ENCODE measurements at places on chromosomes 2 and 18.

- no peak for DNase-seq
Observed at GRCh38 chr2:23456881-23457760, 72.1 kb downstream of the KLHL29 start.

DNA sequence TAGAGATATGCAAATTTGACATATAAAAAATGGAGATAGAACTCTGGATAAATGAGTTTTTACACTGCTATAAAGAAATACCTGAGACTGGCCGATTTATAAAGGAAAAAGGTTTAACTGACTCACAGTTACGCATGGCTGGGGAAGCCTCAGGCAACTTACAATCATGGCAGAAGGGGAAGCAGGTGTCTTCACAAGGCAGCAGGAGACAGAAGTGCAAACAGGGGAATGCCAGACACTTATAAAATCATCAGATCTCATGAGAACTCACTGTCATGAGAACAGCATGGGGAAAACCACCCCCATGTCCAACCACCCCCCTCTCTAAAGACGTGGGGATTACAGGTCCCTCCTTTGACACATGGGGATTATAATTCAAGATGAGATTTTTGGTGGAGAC, 1540.2 kb upstream of the SLC39A10 start:
- no peak for DNase-seq

DNA sequence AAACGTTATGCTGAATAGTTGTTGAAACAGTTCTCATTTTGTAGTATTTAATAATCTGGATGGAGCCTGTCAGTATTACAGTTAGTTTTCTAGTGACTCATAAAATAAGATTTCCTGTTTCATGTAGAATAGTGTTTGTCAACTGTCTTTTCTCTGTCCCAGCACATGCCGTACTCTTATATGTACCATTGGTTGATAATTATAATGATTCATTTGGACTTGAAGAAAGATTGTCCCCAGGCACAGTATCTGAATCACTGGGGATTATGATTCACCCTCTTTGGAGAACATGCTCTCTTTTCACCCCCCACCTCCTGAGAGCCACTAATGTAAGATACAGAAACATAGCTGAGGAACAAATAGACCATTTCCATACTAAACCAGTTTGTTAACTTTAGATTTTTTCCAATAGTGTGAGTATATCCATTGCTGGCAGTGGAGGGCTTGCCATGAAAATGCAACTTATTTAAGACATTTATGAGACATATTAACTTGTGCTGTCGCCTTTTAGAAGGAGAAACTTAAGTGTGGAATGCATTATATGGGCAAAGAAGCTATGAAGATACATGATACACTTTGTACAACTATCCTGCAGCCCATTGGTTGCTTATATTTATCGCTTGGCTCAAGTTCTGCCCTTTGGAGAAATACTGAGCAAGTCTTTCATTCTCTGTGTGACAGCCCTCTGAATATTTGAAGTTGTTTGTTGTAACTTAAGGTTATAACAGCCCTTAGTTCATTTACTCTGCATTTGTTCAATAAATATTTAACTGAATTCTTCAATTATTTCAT, 12.4 kb downstream of the COPS8 start:
- DNase-seq, result no peak

DNA sequence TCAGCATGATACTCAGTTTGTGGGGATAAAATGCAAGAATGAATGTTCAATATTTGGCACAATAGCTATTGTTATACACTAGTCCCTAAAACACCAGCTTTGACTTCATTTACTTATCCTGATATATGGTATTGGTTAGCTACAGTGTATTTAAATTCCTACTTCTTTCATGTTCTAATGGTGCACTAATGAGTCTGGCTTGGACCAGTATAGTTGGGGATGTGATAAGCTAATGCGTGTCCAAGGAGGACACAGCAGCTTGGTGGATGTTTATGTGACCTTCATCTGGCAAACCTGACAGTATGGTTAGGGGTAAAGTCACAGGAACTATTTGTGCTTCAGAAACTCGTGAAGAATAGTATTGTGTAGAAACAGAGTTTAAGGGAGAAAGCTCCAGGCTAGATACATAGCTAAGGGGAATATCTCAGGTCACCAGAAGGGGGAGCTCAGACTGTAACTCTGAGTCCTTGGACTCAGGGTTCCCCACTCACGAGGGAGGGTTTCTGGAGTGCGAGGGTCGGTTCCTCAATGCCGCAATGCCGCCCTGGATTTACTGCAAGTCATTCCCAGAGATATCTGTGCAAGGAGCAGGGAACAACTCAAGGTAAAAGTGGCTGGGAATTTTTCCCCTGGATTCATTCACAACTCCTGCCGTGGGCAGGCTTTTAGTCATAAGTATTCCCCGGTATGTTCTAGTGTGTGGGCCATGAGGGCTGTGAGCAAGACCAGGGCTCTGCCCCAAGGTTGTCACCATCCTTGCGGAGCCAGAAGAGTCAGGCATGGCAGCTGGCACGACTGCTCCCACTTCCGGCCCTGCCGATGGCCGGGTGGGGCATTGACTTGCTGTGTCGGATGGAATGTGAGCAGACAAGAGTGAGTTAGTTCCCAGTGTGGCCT, 14.5 kb downstream of the IL1R2 start:
- no peak for DNase-seq

- no peak for DNase-seq
Observed at GRCh38 chr2:81061016-81061415, 756.5 kb upstream of the LRRTM1 start.

- DNase-seq, result no peak
Observed at GRCh38 chr2:134119117-134119712, 134.7 kb upstream of the MGAT5 start.

DNA sequence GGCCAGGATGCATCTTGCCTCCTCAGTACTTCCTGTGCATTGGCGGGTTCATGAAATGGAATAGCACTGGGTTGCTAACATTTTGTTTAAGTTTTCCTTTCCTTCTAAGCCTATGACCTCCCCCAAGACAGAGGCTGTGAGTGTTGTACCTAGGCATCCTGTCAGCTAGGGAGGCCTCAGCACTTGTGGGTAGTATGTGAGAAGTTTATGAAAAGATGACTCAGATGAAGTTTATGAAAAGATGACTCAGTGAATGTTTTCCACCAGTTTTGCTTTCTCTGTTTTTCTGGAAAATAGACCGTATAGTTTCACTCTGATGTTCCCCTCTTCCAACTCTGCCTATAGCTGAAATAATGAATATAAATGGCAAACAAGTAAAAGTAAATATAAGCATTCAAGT, 412.9 kb downstream of the TMEM182 start:
- DNase-seq, result no peak

DNA sequence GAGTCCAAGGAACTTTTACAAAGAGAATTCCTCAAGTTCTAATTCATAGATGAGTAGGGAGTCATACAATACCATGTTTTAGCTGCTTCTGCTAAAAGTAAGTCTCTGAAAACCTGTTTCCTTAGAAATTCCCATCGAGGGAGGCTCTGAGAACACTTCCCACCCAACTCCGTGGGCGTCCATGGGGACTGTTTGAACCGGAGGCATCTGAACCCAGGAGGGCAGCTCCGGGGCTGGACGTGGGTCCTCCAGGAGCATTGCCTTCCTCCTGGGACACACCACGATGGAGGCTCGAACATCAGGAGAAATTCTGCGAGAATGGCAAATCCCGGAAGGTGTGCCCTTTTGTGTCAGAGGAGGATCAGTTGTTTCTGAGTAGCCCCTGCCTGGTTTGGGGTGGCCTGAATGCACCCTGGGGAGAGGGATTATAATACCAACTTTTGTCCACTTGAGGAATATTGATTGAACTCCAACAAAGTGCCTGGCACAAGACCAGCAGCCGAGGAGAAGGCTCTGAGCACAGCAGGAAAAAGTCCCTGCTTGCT, 327.5 kb upstream of the SALL3 start:
- no peak for DNase-seq

DNA sequence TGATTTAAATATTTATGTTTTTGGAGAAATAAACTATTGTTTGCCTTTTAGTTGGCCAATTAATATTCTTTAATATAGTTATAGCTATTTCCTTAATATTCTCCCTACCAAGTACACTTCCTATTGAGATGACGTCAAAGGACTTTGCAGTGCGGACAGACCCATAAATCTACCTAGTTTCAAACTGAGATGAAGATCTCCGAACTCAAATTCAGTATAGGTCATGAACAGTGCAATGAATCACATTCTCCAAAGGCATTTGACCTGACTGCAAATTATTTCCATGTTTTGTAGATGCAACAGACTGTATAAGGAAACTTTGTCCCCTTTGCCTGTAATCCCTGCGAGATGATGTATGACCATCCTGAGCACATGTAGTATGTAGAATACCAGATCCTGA, 342.6 kb upstream of the FIGN start:
- no peak for DNase-seq

DNA sequence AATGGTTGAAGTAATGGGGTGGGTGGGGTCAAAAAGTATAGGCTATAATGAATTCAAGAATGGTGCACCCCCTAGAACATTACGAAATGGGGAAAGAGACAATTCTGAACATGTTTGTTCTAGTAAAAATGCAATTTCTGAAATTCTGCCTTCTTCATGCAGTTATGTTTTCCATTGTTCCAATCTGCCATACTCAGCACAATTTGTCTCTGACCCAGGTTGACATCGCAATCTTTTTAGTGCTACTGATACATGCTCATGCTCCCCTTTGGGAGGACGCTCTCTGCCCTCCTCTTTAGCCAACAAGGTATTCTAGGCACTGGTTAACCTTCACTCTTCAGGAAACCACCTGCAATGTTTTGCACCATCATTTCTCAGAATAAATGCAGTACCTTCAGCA, 1303.9 kb upstream of the PIK3C3 start:
- DNase-seq, result no peak

GRCh38 chr2:150357770-150358467, 129.5 kb downstream of the RND3 start:
- DNase-seq, result no peak

GRCh38 chr2:102053096-102053495, 61.3 kb downstream of the IL1R2 start:
- DNase-seq, result no peak

- no peak for DNase-seq
Observed at GRCh38 chr2:36246320-36246990, 109.1 kb upstream of the CRIM1 start.

DNA sequence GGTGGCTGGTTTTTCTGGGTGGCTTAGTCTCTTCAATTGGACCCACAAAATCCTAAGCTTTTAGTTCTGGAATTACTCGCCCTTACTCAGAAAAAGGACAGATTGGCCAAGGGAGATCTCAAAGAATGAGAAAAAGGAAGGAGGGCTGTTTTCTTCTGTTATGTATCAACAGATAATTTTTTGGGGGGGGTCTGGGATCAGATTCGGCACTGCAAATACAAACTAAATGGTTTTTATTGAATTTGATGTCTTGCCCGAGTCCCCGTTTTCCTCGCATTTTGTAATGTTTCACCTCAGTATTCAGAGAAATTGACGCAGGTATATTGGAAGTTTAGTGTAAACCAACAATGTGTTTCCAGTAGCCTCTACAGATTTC, 762 bp downstream of the YIPF4 start:
- DNase-seq, result no peak

- DNase-seq, result no peak
Observed at GRCh38 chr2:23566241-23567142, 181.5 kb downstream of the KLHL29 start.

DNA sequence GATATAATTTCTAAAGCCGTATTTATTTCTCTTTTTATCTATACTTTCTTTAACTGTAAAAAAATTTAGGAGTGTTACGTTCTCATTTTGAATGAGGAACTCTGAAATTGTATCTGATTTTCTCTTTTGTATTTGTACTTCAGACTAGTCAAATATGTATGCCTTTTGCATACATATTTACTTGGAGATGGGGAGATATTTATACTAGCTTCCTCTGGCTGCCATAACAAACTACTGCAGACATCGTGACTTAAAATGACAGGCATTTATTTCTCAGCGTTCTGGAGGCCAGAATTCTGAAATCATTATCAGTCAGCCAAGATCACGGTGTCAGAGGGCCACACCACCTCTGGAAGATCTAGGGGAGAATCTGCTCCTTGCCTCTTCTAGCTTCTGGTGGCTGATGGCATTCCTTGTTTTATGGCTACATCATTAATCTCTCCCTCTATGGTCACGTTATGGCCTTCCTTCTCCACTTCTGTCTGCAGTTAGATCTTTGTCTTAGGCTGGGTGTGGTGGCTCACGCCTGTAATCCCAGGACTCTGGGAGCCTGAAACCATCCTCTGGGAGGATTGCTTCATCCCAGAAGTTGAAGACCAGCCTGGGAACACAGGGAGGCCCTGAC, 8.2 kb downstream of the LCLAT1 start:
- DNase-seq, result no peak

DNA sequence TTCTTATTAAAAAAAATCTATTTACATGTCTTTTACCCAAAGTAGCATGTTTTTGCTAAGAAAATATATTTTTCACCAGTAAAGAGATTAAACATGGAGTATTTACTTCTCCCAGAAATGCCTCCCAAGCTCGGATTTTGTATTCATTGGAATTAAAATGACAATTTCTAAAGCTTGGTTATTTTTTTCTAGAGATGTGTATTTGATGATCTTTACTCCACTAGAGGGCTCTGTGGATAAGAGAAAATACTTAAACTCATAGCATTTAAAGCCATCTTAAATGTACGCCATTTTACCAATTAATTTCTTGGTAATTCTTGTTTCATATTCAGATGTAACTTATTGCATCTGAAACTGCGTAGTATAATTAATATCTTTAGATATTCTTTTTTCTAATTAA, 461.4 kb downstream of the GALR1 start:
- no peak for DNase-seq

- DNase-seq, result no peak
Observed at GRCh38 chr2:60926741-60927552, 45.6 kb downstream of the REL start.

GRCh38 chr2:29032189-29032588, 42.1 kb downstream of the PCARE start:
- DNase-seq, result no peak

GRCh38 chr2:64754570-64754969, 100.9 kb upstream of the SERTAD2 start:
- DNase-seq, result no peak

- no peak for DNase-seq
Observed at GRCh38 chr2:236250909-236251579, 13.2 kb downstream of the ASB18 start.

DNA sequence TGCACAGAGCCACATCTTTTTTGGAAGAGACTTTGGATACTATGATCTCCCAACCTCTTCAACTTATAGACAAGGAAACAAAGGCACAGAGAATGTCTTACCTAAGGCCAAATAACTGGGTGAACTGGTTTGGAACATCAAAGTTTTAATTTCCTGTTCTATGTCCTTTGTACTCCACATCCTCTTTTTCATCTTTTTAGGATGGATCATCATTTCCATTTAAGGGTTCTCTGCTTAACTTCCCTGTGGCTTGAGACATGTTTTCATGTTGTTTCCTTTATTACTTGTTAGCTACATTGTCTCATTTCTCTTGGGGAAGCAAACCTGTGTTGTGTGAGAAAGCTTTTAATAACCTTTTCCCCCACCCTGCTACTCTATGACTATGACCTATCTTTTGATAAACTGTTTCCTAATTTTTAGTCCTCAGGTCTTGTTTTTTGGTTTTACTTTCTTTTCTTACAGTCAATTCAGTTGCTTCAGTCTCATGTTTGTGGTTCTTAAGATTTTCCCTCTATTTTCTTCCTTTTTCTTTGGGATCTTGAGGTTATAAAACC, 22.5 kb upstream of the RMND5A start:
- DNase-seq, result no peak
